Cardiac septum (tissue), 1 donor: ENCODE measurements at places on chromosomes 5 and 9. TPM values are rescaled to one million over a fixed set of nuclear protein-coding genes. Genes with fewer than 3 reads are reported as not detected.

The C9 gene
- total RNA-seq: not detected

The IL9 gene
- total RNA-seq: not detected

The PLPPR1 gene
- total RNA-seq: not detected

The PAPPA gene
- total RNA-seq: 2.8 TPM

The OR4F3 gene
- not detected for total RNA-seq

The GDNF gene
- total RNA-seq: 0.30 TPM

The DBH gene
- total RNA-seq: not detected

The SHOC1 gene
- not detected for total RNA-seq

The RLN2 gene
- 0.35 TPM for total RNA-seq

The FOXD1 gene
- total RNA-seq: 0.54 TPM

The PCDH12 gene
- 4.9 TPM for total RNA-seq

The EGFL7 gene
- 85.3 TPM for total RNA-seq

The CMBL gene
- total RNA-seq: 31.2 TPM

The PRRX2 gene
- total RNA-seq: 4.4 TPM

The ZNF474 gene
- not detected for total RNA-seq

The CD14 gene
- total RNA-seq: 29.6 TPM

The CBY3 gene
- total RNA-seq: not detected
